ENCODE measurements at places on chromosomes 13 and 19.

DNA sequence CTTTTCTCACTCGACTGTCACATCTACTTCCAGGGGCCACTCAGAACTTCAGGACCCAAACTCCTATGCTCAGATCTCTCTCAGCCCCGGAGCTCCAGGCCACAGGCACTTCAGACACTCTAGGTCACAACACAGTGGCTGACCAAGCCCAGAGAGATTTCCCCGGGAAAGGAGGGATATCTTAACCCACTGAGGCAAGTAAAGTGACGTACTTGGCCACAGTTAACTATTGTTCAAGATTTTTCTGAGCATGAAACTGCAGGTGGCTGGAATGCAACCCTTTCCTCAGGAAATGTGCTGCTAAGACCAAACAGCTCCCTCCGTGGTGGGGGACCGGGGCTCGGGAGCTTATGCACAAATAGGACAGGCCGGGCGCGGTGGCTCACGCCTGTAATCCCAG lies 23.9 kb downstream of the OPA3 start:
- no peak for DNase-seq

DNA sequence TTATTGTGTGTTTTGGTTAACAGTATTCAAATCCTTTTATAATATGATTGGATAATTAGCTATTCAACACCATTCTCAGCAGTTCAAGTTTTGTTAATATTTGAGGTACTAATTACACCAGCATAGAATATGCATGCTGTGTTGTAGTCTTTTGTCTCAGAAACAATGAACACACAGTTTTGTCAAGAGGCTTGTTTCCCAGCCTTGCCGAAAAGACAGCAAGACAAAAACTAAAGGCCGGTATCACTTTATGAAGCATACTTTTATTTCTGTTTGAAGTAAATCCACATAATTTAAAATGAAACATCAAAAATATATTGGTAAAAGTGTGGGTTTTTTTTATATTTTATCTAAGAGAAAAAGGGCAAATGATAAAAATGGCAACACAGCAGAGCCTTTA lies 7.5 kb downstream of the GPR180 start:
- no peak for DNase-seq

- DNase-seq, result no peak
Measured at GRCh38 chr19:27742041-27742440, 1470.9 kb downstream of the UQCRFS1 start.

- DNase-seq, result no peak
Measured at GRCh38 chr19:1284293-1284978, 1.2 kb upstream of the EFNA2 start.

- DNase-seq, result no peak
Measured at GRCh38 chr13:48906200-48906599, 69.5 kb upstream of the FNDC3A start.

GRCh38 chr13:113447596-113447995 lies 5.7 kb downstream of the ADPRHL1 start:
- no peak for DNase-seq

DNA sequence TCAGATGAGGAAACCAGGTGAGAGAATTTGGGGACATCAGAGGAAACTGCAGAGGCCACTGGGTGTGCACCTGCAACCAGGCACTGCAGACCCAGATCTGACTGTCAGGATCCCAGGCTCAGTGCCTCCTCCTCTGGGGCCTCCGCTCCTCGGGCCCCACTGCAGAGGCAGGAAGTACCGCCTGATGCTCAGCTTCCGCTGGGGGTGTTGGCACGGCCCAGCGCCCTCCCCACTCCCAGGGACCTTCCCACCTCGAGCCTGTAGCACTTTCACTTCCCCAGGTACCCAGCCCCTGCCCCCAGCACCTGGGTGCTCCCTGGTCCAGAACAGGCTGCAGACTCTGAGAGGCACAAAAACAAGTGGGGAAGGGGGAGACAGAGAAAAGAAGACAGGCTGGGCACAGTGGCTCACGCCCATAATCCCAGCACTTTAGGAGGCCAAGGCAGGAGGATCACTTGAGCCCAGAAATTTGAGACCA lies 1.4 kb upstream of the CD37 start:
- no peak for DNase-seq

- DNase-seq, result peak; percentile 35
Measured at GRCh38 chr19:45164577-45165335, 4.0 kb upstream of the NKPD1 start.

DNA sequence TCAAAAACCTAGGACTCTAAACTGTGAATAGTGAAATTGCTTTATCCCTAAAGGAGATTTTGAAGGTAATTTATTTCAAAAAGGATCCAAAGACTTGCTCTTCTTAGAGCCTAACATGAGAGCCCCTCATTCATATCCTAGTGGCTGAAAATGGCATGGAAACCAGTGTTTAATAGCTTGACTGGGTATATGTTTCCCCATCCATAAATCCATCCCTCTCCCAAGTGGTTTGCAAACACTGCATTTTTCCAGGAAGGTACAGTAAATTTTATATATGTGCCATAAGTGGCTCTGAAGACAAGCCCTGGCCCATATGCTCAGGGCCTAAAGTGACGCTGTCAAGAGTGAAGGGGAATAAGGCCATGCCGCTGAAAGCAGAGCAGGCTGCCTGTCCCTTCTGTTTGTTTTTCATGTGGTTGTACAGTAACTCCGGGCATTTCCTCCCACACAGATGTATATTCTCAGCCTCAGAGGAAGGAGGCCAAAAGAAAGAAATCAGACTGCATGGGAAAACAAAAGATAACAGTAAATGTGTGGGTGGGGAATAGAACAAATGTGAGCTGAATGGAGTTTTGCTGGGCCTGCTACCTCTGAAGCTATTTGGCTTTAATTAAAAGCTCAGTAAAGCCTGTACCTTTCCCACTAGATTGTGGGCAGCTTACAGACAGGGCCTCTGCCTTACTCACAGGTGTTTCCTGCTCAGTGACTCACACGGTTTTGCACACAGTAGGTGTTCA lies 181.9 kb downstream of the PCDH9 start:
- DNase-seq, result peak; percentile 66

DNA sequence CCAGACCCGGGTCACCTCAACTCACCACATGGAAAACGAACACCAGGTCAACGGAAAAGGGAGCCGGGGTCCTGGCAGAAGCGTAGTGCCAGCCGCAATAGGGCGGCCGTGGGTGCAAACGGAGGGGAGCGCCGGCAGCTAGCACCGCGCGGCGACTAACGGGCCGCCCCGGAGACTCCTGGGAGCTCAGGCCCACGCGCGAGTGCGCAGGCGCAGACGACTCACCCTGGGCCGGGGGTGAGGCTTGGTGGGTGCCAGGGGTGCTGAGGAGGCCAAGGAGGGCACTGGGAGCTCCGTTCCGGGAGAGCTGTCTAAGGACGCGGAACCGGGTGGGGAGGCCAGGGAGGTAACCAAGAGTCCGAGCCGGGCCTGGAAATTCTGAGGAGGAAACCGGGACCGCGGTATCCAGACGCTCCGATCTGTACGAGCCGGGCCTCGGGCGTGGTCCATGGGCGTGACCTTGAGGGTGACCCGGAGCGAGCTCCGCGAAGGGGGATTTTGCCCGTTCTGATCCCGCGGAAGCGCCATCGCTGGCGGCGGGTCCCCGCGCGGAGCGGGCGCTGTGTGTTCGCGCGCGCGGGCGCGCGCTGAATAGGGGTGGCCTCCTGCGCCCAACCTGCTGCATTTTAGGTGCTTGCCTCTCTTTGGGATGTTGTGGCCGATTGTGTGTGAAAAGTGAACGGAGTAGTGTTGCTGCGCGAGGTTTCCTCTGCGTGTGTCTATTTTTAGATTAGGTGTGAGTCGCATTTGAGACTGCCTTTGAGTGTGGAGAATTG lies at the start of gene ZNF382:
TSS of gene ZNF382 (plus strand) at position 213 of the 776 bp plus-strand sequence. CDS start 4,602 bp downstream, outside the sequence.
- peak; percentile 69 for DNase-seq

DNA sequence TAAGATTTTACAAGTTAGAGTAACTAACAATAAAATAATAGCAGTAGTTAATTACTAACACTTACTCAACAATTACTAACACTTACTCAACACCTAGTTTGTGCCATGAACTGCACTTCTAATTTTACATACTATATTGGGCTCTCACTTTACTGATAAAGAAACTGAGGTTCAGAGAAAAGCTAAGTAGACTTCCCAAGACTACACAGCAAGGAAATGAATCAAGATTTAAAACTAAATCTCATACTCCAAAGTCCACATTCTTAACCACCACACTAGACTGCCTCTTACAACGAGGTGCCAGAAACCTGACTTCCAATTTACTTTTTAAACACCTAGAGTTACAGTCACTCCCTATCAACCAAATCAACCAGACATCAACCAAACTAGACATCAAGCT lies 25.1 kb downstream of the RBM26 start:
- no peak for DNase-seq

- DNase-seq, result no peak
Measured at GRCh38 chr13:31904941-31905824, 126.4 kb upstream of the FRY start.

- DNase-seq, result no peak
Measured at GRCh38 chr19:42577016-42577415, 17.7 kb downstream of the CEACAM8 start.

- DNase-seq, result no peak
Measured at GRCh38 chr13:113483504-113484293, 6.8 kb downstream of the DCUN1D2 start.

- no peak for DNase-seq
Measured at GRCh38 chr13:74883834-74884233, 598.1 kb downstream of the TBC1D4 start.

- DNase-seq, result no peak
Measured at GRCh38 chr19:32392901-32393300, 12.7 kb upstream of the DPY19L3 start.

DNA sequence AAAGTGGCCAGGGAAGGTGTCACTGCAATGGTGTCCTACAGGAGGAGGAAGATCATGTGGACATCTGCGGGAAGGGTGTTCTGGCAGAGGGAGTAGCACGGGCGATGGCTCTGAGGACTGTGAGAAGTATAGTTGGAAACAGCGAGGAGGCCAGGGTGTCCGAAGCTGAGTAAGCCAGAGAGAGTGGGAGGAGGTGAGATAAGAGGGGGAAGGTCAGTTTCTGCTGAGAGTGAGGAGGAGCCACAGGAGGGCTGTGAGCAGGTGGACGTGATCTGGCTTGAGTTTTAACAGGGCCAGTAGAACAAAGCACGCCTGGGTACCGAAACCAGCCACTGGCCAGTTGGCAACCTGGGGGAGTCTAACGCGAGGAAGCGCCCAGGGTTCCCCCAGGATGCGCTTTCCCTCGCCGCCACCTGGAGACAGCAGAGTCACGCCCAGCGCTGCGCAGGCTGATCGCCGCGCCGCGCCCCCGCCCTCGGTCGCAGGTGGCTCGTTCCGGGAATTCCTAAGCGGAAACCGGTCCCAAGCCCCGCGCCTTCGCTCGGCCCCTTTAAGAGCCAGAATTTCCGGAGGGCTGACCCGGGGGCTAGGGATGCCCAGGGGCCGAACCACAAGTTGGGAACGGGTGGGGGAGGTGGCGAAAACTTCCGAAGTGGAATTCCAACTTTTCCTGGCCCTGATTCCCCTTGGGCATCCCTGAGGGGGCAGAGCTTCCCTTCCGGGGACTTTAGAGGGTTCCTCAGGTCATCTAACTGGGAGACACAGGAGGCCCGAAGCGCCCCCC lies 1.1 kb upstream of the LSR start:
- DNase-seq, result no peak

GRCh38 chr13:107873926-107874325 lies 341.4 kb downstream of the LIG4 start:
- DNase-seq, result no peak

GRCh38 chr13:95954266-95954665 lies 98.9 kb downstream of the UGGT2 start:
- no peak for DNase-seq

- no peak for DNase-seq
Measured at GRCh38 chr13:101283782-101284181, 132.5 kb downstream of the NALCN start.

Measured in fibroblast of upper back skin (primary cell).